ENCODE measurements at places on chromosomes 1 and 21. TPM values are rescaled to one million over a fixed set of nuclear protein-coding genes. Genes with fewer than 3 reads are reported as not detected.

CHIA gene
- total RNA-seq = not detected

PDPN gene
- total RNA-seq = 19.5 TPM

GRCh38 chr21:32206631-32207405 lies 72.0 kb downstream of the MIS18A start:
- no peaks in the 10 kb centered on the region for H3K4me1 ChIP-seq
- H3K27ac ChIP-seq = no peak overlapping the region
- H3K27me3 ChIP-seq = no peaks in the 10 kb centered on the region
- no peak overlapping the region for H3K4me3 ChIP-seq
- no peak for DNase-seq

U2AF1 gene
- total RNA-seq = 6.0 TPM

GRCh38 chr1:167084757-167085156 lies 5.4 kb downstream of the GPA33 start:
- no peaks in the 10 kb centered on the region for H3K4me1 ChIP-seq
- H3K4me3 ChIP-seq = no peak overlapping the region
- H3K36me3 ChIP-seq = no peaks in the 10 kb centered on the region
- H3K27me3 ChIP-seq = no peaks in the 10 kb centered on the region

DNA sequence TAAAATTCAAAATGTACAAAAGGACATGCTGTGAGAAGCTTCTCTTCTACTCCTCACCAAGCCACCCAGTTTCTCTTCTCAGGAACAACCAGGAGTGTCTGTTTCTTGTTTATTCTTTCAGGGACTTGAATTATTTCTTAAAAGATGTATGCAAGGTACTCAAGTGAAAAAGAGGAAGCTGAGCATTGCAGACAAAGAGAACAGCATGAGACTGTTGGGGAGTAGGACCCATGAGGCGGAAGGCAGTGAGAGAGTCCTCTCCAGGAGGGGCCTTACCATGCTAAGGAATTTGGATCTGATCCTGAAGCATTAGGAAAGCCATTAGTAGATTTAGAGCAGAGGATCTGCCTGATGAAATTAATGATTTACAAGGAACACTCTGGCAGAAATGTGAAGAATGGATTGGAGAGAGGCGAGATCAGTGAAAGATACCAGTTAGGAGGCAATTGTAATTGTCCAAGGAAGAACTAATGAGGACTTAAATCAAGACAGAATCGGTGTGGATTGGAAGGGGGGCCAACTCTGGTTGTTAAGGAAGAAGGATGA lies 14.7 kb upstream of the SSX2IP start:
- no peaks in the 10 kb centered on the region for H3K27me3 ChIP-seq
- H3K36me3 ChIP-seq = no peaks in the 10 kb centered on the region

DNA sequence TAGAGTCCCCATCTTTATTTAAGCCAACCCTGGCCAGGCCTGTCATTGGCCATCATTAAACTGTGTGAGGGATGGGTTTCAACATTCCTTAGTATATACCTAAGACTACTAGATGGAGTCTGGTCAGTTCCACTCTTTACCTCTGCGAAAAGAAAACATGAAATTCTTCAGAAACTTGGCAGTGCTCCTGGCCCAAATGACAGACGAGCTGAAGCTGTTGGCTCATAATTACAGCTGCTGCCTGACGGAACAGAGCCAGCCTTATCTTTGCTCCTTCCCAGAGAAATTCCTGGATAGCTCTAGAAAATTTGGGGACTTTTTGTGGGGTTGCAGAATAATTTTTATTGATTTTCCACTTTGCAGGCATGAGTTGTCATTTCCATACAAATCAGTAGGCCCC lies 30.4 kb downstream of the NPHS2 start:
- no peak for DNase-seq
- no peaks in the 10 kb centered on the region for H3K36me3 ChIP-seq
- no peak overlapping the region for H3K27ac ChIP-seq

- H3K27ac ChIP-seq = no peak overlapping the region
- DNase-seq = no peak
- no peak overlapping the region for H3K4me3 ChIP-seq
Measured at GRCh38 chr1:37035014-37035691, 838 bp upstream of the GRIK3 start.

- no peaks in the 10 kb centered on the region for H3K27me3 ChIP-seq
- peak; percentile 72 for DNase-seq
- H3K4me1 ChIP-seq = no peaks in the 10 kb centered on the region
- no peak within 1 kb of the TSS for H3K27ac ChIP-seq
- no peaks in the 10 kb centered on the region for H3K36me3 ChIP-seq
- peak within 1 kb of the TSS; percentile 16 for H3K4me3 ChIP-seq
Measured at GRCh38 chr1:160400223-160400645, at the start of gene VANGL2. Gene VANGL2 (plus strand): TSS chr1:160400564. CDS start chr1:160415838, 15,274 bp downstream.

DNA sequence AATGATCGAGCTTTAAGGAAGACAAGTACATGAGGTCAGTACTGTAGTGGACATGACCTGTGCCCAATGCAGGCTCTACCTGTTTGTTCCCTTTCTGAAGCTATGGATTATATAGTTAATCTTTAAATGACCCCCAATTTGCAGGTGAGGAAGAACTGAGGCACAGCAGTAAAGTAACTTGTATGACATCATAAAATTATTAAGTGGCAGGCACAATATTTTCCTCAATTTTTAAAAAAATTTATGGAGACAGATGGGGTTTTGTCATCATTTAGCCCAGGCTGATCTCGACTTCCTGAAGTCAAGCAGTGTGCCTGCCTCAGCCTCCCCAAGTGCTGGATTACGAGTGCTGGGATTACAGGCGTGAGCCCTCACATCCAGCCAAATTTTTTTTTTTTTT lies 3.6 kb upstream of the GATAD2B start:
- no peak for DNase-seq
- no peaks in the 10 kb centered on the region for H3K36me3 ChIP-seq
- no peaks in the 10 kb centered on the region for H3K4me1 ChIP-seq
- no peak overlapping the region for H3K4me3 ChIP-seq

TENT5C gene
- 17.7 TPM for total RNA-seq

- peaks cover 3% of the 10 kb centered on the region for H3K36me3 ChIP-seq
- H3K4me3 ChIP-seq = no peak overlapping the region
- no peak for DNase-seq
- no peaks in the 10 kb centered on the region for H3K27me3 ChIP-seq
- peaks cover 8% of the 10 kb centered on the region for H3K4me1 ChIP-seq
- H3K27ac ChIP-seq = no peak overlapping the region
Measured at GRCh38 chr1:13788795-13789194, 88.8 kb downstream of the PRDM2 start.

ADAMTS5 gene
- total RNA-seq = 14.5 TPM

DNA sequence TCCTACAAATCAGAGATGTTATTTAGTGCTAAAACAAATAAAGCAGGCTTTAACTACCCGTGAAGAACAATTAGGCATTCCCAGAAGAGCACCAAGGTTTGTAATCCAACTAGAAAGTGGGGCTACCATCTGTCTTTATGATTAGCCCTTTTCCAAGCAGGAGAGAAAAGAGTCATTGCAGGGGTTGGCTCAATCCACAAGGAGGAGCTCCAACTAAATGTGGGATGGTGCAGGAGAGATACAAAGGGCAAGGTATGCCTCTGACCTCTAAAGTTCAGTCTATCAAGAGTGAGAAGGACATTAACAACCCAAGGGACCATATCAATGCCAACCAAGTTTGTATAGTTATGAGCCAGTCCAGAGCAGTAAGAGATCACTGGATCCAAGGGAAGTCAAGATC lies 382.7 kb upstream of the DUSP10 start:
- no peaks in the 10 kb centered on the region for H3K4me1 ChIP-seq
- no peaks in the 10 kb centered on the region for H3K36me3 ChIP-seq
- H3K27me3 ChIP-seq = no peaks in the 10 kb centered on the region
- H3K27ac ChIP-seq = no peak overlapping the region

GRCh38 chr1:222844411-222844779 lies 29.6 kb downstream of the DISP1 start:
- no peak for DNase-seq
- no peak overlapping the region for H3K4me3 ChIP-seq
- H3K27me3 ChIP-seq = no peaks in the 10 kb centered on the region
- H3K36me3 ChIP-seq = no peaks in the 10 kb centered on the region
- H3K4me1 ChIP-seq = no peaks in the 10 kb centered on the region

- H3K36me3 ChIP-seq = no peaks in the 10 kb centered on the region
- H3K4me3 ChIP-seq = no peak overlapping the region
- H3K4me1 ChIP-seq = no peaks in the 10 kb centered on the region
- H3K27ac ChIP-seq = no peak overlapping the region
Measured at GRCh38 chr1:65772607-65773006, 20.1 kb upstream of the PDE4B start.

C1orf94 gene
- total RNA-seq = not detected

CTSS gene
- total RNA-seq = 68.2 TPM

- no peaks in the 10 kb centered on the region for H3K27me3 ChIP-seq
- H3K27ac ChIP-seq = no peak overlapping the region
- H3K36me3 ChIP-seq = no peaks in the 10 kb centered on the region
- no peak overlapping the region for H3K4me3 ChIP-seq
- DNase-seq = no peak
Measured at GRCh38 chr1:204461331-204462228, 33.0 kb downstream of the PIK3C2B start.

RHEX gene
- total RNA-seq = 0.84 TPM

GRCh38 chr1:176669782-176670181 lies 206.8 kb downstream of the PAPPA2 start:
- H3K27ac ChIP-seq = no peak overlapping the region
- no peak overlapping the region for H3K4me3 ChIP-seq
- no peak for DNase-seq
- H3K27me3 ChIP-seq = no peaks in the 10 kb centered on the region
- H3K4me1 ChIP-seq = no peaks in the 10 kb centered on the region

C1orf105 gene
- not detected for total RNA-seq

DNA sequence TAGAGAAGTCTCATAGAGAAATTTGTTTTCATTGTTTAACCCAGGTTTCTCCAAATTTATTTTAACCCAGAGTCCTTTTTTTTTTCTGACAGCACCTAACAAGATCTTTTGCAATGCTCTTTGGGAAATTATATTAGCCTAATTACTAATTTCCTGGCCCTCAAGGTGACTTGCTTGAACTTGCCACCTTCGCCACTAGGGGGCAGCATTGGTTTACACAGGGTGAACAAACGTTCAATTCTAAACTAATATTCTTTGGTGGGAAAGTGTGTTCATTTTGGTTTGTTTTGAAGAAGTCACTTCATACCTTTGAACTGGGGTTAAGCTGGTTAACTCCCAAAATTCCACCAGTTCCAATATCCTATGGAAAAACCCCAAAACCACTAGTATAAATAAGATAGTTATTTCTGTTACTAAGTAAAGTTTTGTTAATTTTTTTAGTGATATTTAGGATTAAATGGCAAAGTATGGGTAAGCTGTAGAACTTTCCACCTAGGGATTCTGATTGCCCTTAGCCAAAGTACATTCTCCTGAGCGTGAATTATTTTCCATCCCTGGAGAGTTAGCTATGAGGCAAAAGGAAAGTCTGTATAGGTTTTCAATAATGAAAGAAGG lies 13.0 kb downstream of the CCDC190 start:
- H3K4me3 ChIP-seq = no peak overlapping the region
- H3K27me3 ChIP-seq = no peaks in the 10 kb centered on the region
- no peak overlapping the region for H3K27ac ChIP-seq
- peak; percentile 84 for DNase-seq
- H3K4me1 ChIP-seq = no peaks in the 10 kb centered on the region

TEX38 gene
- total RNA-seq = not detected

GRCh38 chr21:42570841-42571387 lies 57.3 kb downstream of the SLC37A1 start:
- H3K4me3 ChIP-seq = no peak overlapping the region
- DNase-seq = peak; percentile 38
- H3K27me3 ChIP-seq = no peaks in the 10 kb centered on the region
- no peaks in the 10 kb centered on the region for H3K4me1 ChIP-seq
- no peak overlapping the region for H3K27ac ChIP-seq

- no peak overlapping the region for H3K27ac ChIP-seq
- no peaks in the 10 kb centered on the region for H3K27me3 ChIP-seq
- H3K4me1 ChIP-seq = no peaks in the 10 kb centered on the region
- no peak for DNase-seq
- H3K4me3 ChIP-seq = no peak overlapping the region
Measured at GRCh38 chr1:115218699-115219098, 119.3 kb downstream of the NGF start.

- H3K4me1 ChIP-seq = no peaks in the 10 kb centered on the region
- DNase-seq = peak; percentile 76
- no peaks in the 10 kb centered on the region for H3K36me3 ChIP-seq
Measured at GRCh38 chr1:156664767-156665411, 12.3 kb downstream of the NES start.

DNA sequence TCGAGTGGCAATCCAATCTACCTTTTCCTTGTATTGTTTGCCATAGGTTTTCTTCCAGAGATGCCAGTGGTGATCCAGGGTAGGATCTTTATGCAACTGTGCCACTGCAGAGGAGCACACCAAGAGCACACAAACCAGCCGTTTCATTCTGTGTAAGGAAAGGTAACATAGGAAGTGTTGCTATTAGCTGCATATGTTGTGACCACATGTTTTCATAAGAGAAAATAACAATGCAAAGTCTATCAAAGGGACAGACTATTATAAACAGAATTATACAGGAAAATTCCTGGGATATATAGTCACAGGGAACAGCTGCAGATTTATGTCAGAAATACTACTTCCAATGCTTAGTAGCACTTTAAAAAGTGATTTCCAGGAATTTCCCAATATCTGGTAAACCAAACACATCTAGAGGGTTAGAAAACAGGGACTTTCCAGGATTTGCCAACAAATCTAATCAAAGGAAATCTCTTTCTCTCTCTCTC lies 919 bp downstream of the CTSS start:
- H3K4me1 ChIP-seq = no peaks in the 10 kb centered on the region
- DNase-seq = no peak
- no peak overlapping the region for H3K4me3 ChIP-seq
